ENCODE measurements at places on chromosomes 1 and 21.

DNA sequence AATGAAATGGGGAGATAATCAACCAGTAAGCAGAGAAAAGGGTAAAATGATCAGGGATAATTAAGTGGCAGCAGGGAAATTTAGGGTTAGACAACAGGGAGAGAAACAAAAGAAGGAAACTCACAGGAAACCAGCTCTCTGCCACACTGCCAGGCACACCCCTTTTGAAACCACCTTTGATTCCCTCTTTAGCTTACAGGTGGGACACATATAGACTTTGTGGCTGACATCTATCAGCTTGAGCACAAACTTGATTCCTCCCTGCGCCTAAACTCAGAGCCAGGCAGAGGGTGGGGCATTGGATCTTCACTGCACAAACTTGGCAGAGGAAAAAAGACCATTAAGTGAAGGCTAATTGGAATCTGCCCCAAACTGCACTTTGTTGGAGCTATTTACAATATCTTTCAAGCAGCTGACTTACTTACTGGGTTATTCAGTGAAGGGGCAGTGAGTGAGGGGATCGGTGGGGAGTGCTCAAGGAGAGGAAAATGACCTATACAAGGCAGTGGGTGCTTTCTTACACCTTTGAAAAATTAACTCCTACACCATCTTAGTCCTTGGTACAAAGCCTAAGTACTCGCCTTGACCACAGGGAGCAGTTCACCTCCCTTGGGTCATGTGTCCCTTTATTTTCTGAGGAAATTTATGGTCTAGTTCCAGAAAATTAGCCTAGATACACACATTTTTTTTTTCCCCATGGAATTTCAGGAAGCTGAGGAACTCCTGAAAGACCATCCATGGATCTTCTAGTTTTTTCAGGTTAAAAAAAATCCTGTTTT is 60.2 kb downstream of the PBX1 start:
- no peak for DNase-seq

DNA sequence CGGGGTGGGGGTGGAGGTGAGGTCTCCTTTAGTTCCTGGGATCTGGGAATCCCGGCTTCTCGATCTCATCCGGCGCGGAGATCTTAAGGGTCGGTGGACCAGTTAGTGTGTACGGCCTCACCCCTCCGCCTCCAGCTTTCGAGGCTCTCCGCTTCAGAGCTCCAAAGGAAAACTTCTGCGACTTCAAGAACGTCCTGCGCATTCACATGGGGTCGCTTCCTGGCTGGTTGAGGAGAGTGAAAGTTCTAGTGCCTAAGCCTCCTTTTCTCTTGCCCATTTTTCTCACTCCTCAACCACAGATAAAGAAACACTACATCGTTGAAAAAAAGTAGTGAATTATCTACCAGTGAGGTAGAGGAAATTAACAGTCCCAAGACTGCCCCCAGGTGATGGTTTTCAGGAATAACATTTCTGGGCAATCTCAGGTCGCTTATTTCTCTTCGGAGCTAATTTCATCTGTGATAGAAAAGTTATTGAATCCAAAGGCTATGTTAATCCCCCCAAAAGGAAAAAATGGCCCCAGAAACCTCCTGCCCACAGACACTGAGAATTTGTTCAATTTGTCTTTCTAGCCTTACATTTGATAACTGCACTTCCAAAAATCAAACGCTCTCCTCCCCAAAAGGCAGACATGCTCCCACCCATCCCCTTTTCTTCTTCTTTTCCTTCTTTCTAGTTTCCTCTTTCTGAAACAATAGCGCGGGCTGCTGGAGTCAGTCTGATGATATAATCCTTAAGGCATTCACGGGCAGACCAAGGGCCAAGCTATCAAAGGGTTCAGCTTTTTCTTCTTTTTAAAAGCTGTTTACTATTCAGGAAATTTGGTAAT is 20.6 kb upstream of the TBX15 start:
- DNase-seq, result no peak

DNA sequence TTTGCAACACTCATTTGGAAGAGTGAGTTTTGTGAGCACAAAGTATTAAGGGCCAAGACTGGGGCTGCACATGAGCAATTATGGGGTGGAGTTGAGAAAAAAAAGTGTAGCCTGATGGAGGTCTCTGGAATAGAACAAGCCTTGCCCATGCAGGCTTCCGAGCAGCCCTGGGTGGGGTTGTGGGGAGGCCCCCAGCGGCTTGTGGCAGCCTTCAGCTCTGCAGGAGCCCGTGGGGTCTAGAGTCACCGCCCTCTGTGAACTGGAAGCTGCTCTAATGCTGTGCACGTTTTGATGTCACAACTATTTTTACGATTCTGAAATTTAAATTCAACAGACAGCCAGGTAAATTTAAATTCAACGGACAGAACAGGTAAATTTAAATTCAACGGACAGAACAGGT is 58.9 kb downstream of the BACE2 start:
- DNase-seq, result no peak

DNA sequence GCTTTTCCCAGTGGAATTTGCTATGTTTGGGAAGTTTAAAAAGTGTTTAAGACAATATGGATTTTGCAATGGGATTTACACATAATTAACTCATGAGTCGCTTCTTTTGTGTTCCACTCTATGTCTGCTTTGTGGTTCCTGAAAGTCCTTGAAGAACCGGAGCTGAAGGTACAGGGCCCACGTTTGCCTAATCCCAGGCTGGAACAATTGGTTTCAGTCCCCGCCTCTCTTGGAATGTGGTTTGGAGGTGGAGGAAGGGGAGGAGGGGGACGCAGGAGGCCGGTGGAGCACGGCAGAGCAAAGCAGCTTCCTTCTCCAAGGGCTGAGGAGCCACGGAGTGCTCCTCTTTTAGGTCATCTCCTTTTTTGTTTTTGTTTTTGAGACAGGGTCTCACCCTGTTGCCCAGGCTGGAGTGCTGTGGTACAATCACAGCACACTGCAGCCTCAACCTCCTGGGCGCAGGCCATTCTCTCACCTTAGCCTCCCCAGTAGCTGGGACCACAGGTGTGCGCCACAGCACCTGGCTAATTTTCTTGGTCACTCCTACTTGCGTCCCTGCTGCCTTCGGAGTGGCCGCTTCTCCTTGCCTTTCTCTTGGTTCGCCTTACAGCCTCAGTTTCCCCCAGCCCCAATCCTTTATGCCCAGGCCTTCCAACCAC is 129.5 kb upstream of the ERRFI1 start:
- no peak for DNase-seq

GRCh38 chr1:241332987-241333386 is 24.0 kb downstream of the RGS7 start:
- no peak for DNase-seq

DNA sequence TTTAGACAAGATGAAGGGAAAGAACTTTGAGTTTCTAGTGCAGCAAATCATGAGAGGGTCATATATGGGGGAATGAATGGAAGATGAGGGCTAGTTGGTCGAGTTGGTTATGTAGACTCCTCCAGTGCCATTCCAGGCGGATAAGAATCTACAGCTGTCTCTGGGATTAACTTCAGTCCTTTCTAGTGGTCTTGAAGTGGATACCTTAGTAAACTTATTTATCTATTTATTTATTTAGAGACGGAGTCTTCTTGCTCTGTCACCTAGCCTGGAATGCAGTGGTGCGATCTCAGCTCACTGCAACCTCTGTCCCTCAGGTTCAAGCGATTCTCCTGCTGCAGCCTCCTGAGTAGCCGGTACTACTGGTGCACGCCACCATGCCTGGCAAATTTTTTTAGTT is 41.4 kb upstream of the RCC2 start:
- DNase-seq, result no peak

GRCh38 chr21:30044447-30045064 is 104.8 kb upstream of the GRIK1 start:
- DNase-seq, result no peak

DNA sequence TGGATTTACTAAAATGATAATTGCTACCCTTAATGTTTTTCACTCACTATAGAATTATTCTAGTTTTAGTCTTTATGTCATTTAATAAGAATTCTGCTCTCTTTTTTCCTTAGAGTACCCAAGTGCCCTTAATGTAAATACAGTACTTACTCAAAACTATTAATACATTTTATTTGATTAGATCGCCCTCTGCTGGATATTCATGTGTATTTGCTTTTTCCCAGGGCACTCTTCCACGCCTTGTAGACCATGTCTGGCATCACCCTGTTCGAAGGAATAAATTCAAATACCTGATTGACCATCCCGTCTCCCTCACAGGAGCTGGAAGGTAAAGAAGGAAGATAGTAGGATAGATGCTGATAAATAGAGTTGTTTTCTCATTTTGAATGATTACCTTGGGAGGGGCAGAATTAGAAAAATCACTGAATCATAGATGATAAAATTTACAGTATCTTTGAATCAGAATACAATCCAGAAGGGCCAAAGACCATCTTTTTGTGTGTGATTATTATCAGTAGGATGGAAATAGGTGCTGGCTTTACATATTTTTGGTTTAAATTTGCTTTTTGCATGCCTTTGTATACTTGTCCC is 4.1 kb downstream of the AXDND1 start:
- DNase-seq, result peak; percentile 53

- DNase-seq, result no peak
Measured at GRCh38 chr1:225689882-225690459, 37.0 kb upstream of the ENAH start.

DNA sequence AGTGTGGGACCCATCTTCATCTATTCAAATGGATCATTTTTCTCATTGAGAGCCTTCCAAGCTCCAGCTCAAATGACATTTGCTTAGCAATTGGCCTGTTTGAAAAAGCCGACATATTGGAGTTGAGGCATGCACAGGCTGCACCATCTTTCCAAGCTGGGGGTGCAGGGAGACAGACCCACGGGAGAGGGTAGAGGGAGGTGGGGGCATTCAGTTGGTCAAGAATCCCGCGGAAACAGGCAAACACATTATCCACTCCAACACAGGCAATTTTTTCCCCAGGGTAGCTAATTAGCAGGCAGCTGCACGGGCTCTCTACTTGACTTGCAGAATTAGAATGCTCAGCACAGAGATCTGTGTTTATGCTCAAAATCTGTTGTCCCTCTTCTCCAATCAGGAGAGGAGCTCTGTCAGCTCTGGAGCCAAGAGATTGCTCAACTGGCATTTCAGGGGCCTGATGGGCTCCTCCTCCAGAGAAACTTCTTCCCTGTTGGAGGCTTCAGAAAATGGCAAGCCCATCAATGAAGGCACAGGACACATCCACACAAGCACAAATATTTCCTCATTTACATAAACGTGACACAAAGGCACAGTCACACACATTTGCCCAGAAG is 267.8 kb downstream of the FOXD2 start:
- no peak for DNase-seq

DNA sequence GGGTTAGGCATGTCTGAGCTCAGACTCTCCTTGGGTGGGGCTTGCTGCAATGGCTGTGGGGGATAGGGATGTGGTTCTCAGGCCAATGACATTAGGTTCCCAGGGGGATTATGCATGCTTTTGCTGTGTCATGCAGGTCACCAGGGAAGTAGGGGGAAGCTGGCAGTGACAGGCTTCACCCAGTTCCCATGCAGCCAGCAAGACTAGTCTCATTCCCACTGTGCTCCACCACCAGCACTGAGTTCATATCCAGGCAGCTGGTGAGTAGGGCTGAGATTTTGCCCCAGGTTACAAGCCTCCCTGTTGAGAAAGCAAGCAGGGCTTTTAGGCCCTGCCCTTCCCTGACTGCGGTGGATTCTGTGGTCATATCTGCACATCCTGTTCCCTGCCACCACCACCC is 32.1 kb upstream of the PLA2G5 start:
- DNase-seq, result no peak

DNA sequence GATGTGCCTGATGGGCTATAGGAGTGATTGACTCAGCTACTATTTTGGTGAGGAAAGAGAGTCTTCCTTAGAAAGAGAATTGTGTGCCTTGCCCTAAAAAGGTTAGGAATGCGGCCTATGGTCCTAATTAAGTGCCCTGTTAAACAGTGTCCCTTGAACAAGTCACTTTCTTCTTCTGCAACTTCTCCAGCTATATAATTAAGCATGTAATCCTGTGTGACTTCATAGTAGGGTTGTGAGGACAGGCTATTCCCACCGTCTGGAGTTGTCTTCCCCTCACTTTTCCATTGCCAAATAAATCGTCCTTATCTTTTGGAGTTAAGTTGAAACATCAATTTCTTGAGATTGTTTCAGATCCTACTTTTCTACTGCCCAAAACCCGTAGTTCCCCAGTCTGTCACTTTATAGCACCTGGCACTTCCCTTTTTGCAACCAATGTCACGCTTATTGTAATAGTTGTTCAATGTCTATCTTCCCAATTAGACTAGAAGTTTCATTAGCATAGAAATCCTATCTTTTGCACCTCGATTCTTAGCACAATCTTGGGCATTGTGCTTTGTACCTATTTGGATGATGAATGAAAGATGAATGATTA is 27.6 kb upstream of the SLC16A1 start:
- DNase-seq, result no peak

- DNase-seq, result no peak
Measured at GRCh38 chr1:64116537-64116936, 86.9 kb upstream of the UBE2U start.

GRCh38 chr1:41964400-41964799 is 45.7 kb upstream of the HIVEP3 start:
- DNase-seq, result no peak

- DNase-seq, result no peak
Measured at GRCh38 chr21:44804762-44805161, 3.1 kb upstream of the UBE2G2 start.

DNA sequence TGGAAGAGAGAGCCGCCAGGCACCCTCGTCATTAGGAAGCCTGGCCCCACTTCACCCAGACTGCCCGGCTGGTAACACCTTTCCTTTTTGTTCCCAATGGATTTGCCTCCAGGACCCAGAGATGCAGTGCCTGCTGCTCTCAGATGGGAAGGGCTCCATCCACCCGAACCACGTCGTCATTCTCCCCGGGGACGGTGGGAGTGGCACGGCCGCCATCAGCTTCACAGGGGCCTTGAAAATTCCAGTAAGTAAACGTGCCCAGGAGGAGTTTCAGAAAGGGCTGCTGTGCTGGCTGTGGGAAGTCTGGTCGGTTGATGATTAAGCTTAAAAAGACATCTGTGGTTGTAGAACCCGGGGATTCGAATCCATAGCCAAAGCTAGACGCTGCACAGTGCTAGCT is 45.2 kb downstream of the SLC37A1 start:
- DNase-seq, result no peak

GRCh38 chr1:52190500-52191252 is 48.8 kb downstream of the ZFYVE9 start:
- no peak for DNase-seq

GRCh38 chr1:150869683-150870082 is 6.7 kb downstream of the ARNT start:
- no peak for DNase-seq

DNA sequence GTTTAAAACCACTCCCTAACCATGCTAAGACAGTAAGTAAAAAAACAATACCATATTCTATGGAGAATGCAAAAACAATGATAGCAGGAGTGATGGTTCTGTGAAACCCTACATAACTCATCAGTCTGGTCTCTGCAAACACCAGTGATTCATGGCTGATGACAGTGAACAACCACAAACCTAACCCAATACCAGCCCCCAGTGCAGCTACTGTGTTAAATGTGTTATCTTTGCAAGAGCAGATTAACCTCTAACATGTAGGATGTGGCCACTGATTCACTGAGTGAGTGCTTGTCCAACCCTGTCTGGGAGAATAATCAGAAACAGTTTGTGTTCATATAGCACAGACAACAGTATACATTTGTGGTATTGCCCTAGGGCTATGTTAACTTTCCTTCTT is 100.2 kb upstream of the COG2 start:
- no peak for DNase-seq

Measured in cerebellar nuclear complex (tissue), 1 donor.